ENCODE measurements at places on chromosomes 4 and X.

- H3K27me3 ChIP-seq = no peaks in the 10 kb centered on the region
- peak overlapping the region; percentile 82 for H3K4me3 ChIP-seq
Measured at GRCh38 chrX:2609431-2610238, 81.5 kb upstream of the CD99 start.

GRCh38 chrX:42615161-42615563 lies 162.8 kb downstream of the PPP1R2C start:
- peak; percentile 4 for DNase-seq
- H3K27me3 ChIP-seq = peaks cover 6% of the 10 kb centered on the region
- no peak overlapping the region for H3K4me3 ChIP-seq
- no peaks in the 10 kb centered on the region for H3K4me1 ChIP-seq
- H3K27ac ChIP-seq = no peak overlapping the region

DNA sequence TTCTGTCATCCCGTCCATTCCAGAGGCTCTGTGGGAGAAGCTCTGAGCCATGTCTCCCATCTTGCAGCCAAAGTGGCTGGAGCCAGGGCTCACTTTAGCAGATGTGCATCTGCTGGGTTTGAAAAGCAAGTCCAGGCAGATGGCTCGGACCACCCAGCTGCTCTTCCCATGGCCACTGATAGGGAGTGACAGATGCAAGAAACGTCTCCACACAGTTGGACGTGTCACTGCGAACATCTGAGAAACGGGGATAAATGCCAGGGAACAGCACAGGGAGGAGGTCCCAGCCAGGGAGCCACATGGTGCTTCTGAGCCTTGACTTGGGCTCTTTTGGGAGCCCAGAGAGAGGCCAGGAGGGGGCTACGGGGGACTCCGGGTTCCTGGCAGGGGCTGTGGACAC lies 242.3 kb downstream of the AFAP1 start:
- no peaks in the 10 kb centered on the region for H3K4me1 ChIP-seq
- H3K36me3 ChIP-seq = no peaks in the 10 kb centered on the region
- peak; percentile 44 for DNase-seq
- H3K4me3 ChIP-seq = no peak overlapping the region
- no peak overlapping the region for H3K27ac ChIP-seq

- H3K4me1 ChIP-seq = no peaks in the 10 kb centered on the region
- H3K27me3 ChIP-seq = no peaks in the 10 kb centered on the region
- H3K27ac ChIP-seq = no peak overlapping the region
- H3K36me3 ChIP-seq = no peaks in the 10 kb centered on the region
- DNase-seq = no peak
- no peak overlapping the region for H3K4me3 ChIP-seq
Measured at GRCh38 chr4:182240161-182241130, 2.8 kb upstream of the TENM3 start.

DNA sequence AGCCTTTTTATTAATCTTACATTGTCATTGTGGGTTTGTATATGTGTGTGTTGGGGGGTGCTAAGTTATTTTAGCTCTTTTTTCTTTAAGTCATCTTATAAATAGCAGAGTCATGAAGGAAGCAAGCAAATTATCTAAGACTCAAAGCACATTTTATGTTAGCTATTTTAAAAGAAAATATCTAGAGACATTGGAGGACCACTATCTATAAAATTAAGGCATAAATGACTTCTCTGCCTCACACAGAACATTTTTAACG lies 3.7 kb upstream of the PPBP start:
- H3K36me3 ChIP-seq = no peaks in the 10 kb centered on the region
- H3K27ac ChIP-seq = no peak overlapping the region
- H3K27me3 ChIP-seq = no peaks in the 10 kb centered on the region
- no peaks in the 10 kb centered on the region for H3K4me1 ChIP-seq

GRCh38 chr4:108030332-108030731 lies 40.6 kb downstream of the HADH start:
- no peak overlapping the region for H3K27ac ChIP-seq
- no peaks in the 10 kb centered on the region for H3K27me3 ChIP-seq
- DNase-seq = no peak
- no peak overlapping the region for H3K4me3 ChIP-seq

DNA sequence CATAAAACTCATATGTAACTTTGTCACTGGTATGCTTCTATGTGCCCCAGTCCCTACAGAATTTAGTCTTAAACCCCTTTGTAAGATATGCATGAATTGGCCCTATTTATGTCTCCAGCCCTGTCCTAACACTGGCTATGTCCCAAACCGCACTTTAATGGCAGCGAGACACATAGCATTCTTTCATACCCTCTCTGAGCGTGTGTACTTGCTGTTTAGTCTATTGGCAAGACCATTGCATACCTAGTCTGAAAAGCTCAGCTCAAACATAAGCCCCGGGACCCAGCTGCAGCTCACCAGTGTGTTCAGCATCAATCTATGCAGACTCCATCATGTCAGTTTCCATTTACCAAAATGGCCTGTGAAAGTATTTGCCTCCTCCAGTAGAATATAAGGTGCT lies 1018.4 kb upstream of the TENM3 start:
- DNase-seq = no peak
- H3K4me3 ChIP-seq = no peak overlapping the region
- H3K27me3 ChIP-seq = no peaks in the 10 kb centered on the region
- no peaks in the 10 kb centered on the region for H3K4me1 ChIP-seq
- H3K36me3 ChIP-seq = no peaks in the 10 kb centered on the region
- H3K27ac ChIP-seq = no peak overlapping the region

DNA sequence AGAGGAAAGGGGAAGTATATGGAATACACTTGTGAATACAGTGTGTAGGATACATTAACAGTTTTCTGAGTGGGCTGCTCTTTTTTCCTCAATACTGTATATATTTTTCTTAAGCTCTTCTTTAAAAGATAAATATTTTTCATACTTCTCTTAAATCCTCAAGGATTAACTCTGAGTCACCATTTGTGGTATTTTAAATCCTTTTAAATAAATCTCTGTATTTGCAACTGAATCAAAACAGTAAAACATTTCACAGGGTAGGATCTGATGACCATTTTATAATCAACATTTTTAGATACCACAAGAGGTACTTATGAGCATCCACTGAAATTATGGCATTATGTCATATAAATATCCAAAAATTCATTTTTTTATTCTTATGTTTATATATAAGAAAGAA lies 87.6 kb downstream of the GAB1 start:
- no peaks in the 10 kb centered on the region for H3K27me3 ChIP-seq
- no peak for DNase-seq
- peaks cover 53% of the 10 kb centered on the region for H3K4me1 ChIP-seq
- no peak overlapping the region for H3K4me3 ChIP-seq
